Stomach (tissue), 19 donors: ENCODE measurements at places on chromosomes 7 and 10. TPM values are rescaled to one million over a fixed set of nuclear protein-coding genes. Genes with fewer than 3 reads are reported as not detected.

The METTL27 gene
- polyA plus RNA-seq: 0.80 TPM

The CDK14 gene
- 3.0 TPM for polyA plus RNA-seq

The FAM237B gene
- not detected for polyA plus RNA-seq

The LIPM gene
- polyA plus RNA-seq: not detected

The DDIT4 gene
- polyA plus RNA-seq: 122 TPM

The ELN gene
- 57.6 TPM for polyA plus RNA-seq

The AFAP1L2 gene
- 4.5 TPM for polyA plus RNA-seq

The FAM24B gene
- polyA plus RNA-seq: 3.1 TPM

The C10orf105 gene
- polyA plus RNA-seq: 0.03 TPM

The SPACDR gene
- polyA plus RNA-seq: 0.65 TPM

The NEUROG3 gene
- not detected for polyA plus RNA-seq

The RBM48 gene
- 5.4 TPM for polyA plus RNA-seq

The ZKSCAN5 gene
- polyA plus RNA-seq: 2.9 TPM

The GPR85 gene
- polyA plus RNA-seq: not detected

The DNAJC12 gene
- 4.9 TPM for polyA plus RNA-seq

The PPP1R9A gene
- polyA plus RNA-seq: 1.8 TPM

The CCDC146 gene
- 5.3 TPM for polyA plus RNA-seq

The NEUROD6 gene
- polyA plus RNA-seq: not detected
